ENCODE measurements at places on chromosomes 6 and 20. TPM values are rescaled to one million over a fixed set of nuclear protein-coding genes. Genes with fewer than 3 reads are reported as not detected.

GRCh38 chr6:20686142-20686541 is 151.9 kb downstream of the CDKAL1 start:
- no peak for DNase-seq

DNA sequence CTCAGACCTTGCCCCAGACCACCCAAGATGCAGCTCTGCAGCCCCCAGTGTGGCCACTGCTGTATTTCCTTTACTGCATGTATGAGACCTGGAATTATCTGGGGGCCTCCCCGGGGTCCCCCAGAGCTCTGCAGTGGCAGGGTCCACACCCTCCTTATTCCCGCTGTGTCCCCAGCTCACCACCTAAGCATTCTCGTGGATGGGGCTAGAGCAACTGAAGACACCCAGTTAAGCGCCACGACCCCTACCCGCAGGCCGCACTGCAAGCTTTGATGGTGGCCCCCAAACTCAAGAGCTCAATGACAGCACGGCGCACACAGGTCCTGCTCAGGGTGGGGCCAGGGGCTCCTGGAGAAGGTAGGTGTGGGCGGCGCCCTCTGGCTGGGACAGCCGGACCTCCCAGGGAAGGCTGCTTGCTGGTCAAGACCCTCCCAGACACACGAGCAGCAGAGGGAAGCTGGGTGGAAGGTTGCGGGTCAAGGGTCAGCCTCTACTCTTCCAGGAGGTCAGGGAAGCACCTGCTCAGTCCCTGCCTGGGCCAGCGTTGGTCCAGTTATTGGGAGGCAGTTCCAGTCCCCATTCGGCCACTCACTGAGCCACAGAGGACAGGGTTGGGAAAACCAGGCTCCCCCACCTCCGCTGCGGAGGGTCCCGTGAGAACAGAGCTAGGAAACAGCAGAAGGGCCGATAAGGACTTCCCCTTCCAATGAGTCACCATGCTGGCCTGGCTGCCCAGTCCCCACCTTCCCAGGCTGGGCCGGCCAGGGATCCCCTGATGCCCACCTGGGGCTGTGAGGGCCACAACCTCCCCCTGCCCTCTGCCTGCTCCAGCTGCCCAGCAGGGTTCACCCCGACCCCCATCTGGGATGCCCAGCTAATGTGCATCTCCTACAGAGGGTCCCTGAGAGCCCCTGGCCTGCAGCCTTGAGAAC is 2.9 kb downstream of the LAMA5 start:
- no peak for DNase-seq

Gene PDYN
- polyA plus RNA-seq: 0.34 TPM

DNA sequence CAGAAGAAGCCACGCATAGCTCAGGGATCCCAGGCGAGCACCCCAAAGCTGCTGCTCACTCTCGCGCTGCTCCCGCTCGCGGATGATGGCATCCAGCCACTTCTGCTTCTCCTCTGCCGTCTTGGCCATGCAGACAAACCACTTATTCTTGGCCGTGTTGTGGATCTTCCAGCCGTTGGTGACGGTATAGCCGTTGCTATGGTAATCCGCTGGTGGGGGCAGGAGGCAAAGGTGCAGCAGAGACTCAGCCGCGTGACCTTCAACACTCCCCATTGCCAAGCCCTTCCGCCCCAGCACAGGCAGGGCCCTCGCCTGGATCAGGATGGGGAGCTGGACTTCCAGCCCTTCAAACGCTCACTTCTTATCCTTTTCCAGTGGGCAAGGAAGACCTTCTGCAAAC is 136.9 kb downstream of the PREX1 start:
- no peak for DNase-seq

DNA sequence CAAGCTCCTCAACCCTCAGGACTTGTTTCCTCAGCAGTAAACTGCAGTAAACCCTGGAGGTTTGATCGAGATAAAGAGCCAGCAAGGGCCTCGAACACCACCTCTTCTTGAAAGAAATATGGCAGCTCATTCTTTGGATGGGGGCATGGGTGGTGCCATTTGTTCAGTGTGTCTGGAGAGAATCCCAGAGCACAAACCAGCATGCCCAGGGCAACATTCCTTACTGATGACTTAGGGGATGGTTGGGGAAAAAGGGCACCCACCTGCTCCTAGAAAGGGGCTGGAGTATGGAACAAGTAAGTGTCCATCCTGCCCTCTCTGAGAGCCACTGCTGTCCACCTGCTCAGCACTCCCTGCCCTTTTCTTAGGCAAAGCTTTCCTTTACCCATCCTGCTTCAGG is 31.3 kb upstream of the ZFAND3 start:
- no peak for DNase-seq

DNA sequence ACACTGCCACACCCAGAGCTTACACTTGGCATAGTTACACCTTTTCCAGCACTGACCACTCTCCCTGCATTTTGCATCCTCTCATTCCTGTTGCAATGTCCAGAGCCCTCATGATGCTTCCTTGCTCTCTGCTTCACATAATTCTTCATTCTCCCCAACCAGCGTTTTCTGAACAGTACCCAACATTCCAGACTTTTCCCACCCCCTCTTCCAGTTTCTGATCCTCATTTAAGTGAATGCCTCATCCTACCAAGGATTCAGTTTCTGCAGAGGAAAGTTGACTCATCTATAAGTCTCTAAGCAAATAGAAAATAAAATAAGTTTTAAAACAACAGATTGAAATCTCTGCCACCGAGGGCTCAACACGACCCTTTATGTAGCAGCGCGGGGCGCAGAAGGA is 321.3 kb upstream of the TCF21 start:
- DNase-seq: no peak

- DNase-seq: no peak
These were observed 67.8 kb upstream of the RALGAPA2 start for GRCh38 chr20:20780127-20780824.

Gene GPLD1
- polyA plus RNA-seq: 4.7 TPM

- no peak for DNase-seq
These were observed 7.7 kb upstream of the HTR1B start for GRCh38 chr6:77470983-77471382.

DNA sequence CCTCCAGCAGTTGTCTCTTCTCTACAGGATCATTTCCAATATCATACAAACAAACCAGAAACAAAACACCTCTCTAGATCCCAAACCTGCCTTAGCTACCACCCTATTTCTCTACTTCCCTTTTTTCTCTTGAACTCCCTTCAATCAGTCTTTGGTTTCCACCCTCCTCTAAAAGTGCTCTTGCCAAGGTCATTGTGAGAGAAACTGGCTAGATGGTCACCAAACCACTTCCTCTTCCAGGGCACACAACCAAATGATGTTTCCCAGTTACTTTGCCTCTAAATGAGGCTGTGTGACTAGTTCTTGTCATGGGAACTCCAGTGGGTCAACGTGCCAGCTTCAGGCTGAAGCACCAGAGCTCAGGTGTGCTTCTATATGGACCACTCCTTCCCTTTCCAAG is 85.8 kb upstream of the ARMC2 start:
- no peak for DNase-seq

DNA sequence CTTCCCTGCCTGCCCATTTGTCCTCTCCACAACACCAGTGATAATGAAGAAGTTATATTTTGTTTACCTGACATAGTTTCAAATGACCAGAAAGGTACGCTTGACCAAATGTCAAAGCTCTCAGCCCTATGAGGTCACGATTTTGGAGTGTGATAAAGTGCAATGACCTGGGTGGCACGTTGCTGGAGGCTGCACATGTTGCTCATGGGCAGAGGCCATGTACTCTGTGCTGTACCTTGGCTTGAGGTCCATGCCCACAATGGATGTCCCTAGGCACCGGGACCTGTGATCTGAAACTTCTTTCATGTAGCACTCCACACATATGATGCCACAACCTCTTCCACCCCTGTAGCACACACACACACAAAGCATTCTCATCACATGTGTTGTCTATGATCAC is 164.0 kb upstream of the HEY2 start:
- DNase-seq: no peak

Gene ARMH2
- not detected for polyA plus RNA-seq

Gene NKAPL
- 2.3 TPM for polyA plus RNA-seq

DNA sequence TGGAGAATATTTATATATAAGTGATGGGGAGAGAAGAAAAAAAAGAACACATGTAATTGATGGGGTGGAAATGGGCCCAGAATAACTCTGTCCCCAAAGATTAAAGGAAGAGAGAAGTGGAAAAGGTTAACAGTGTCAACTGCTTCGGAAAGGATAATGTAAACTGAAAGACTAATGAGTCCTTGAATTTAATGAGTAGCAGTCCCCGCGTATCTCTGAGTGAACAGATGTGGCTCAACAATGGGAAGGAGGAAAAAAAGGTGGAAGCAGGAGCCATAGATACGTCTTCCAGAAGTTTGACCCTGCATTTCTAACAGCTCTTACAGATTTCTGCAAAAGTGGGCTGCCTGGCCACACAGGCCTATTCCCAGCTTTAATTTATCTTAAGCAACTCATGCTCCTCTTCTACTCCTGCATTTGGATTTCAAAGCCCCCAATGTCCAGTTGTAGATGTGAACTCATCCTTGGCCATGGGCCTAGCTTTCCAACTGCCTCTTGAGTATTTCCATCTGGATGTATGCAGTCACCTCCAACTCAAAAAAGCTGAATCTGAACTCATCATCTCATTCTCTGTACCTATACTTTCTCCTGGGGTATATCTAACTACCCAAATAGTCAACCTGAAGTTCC is 61.3 kb downstream of the DST start:
- no peak for DNase-seq

Gene MRAP2
- polyA plus RNA-seq: 3.2 TPM

Gene PLAGL2
- 24.9 TPM for polyA plus RNA-seq

Gene HLA-DRB1
- polyA plus RNA-seq: 53.1 TPM

DNA sequence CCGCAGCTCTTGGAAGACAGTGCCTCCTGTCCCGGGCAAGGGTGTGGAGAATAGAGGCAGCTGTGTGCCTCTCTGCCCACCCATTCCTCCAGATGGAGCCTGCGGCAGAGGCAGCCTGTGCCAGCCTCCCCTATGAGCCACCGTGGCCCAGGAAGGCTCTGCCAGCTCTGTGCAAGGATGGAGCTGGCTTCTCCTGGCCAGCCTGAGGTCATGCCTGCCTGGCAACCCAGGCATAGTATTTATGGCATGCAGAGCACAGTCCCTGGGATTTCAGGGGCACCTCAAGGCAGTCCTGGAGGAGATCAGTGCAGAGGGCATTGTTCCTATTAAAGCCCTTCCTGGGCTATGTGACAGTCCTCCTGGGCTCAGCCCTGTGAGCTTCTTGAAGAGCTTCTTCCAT is 1.5 kb downstream of the EPB41L1 start:
- DNase-seq: no peak

GRCh38 chr20:16279320-16279719 is 293.9 kb downstream of the KIF16B start:
- no peak for DNase-seq

DNA sequence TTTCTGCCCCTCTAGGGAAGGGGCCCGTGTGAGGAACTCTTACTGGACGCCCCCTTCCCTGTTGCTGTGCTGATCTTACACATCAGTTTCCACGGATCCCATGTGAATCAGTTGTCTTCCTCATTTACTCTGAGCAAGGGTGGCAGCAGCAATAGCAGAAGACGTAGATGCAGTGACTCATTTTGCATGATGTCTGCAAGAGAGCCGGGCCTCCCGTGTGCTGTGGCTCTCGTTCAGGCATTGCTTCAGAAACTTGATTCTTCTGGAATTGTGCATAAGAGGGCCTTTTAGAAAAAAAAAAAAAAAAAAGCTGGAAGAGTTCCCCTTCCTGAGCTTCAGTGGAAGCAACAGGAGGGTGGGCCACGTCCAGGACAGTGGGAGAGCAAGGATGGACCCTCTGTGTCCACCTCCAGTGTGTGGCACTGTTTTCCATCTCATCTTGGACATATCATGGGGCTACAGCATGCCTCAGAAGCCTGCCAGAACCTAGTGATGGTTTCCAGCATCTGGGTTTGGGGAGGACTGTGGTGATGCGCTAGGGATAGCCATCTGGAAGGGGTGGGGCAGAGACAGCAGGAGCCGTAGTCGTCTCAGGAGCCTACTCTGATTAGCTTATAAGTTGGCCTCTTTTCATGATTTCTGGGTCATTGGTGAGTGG is 62.1 kb downstream of the FOXO3 start:
- no peak for DNase-seq

DNA sequence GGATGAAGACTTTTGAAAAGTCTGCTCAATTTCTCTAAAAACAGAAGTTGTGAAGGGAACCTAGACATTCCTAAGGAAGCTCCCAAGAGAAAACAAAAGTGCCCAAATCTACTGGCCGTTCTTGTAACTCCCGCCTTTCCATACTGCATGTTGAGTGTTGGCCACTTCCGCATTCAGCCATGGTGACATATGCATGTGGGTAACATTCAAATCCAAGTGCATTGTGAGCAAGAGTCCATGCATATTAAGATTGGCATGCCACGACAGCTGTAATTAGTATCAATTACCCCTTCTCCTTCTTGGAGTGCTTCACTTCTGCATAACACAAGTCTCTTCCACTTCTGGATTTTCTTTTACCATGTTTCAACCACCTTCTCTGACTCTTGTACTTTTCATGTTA is 8.4 kb downstream of the SLC35D3 start:
- DNase-seq: no peak

DNA sequence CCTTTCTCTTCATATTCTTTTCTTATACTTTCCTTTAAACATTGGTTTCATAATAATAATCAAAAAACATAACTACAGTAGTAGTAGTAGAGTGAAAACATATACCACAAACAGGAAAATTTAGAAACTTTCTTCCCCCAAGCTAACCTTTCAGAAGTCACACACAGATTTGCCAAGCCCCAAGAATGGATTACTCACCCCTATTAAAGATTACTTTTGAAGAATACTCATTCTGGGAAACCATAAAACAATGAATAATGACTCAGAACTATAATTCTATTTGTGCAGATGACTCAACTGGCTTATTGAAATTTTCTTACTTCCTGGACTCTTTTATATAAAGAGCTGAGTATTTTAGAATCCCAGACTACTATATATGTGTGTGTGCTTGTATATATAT is 119.4 kb upstream of the GJE1 start:
- DNase-seq: no peak

GRCh38 chr6:30151580-30151979 is 9.4 kb downstream of the TRIM10 start:
- DNase-seq: no peak

Gene GRIK2
- 19.0 TPM for polyA plus RNA-seq

DNA sequence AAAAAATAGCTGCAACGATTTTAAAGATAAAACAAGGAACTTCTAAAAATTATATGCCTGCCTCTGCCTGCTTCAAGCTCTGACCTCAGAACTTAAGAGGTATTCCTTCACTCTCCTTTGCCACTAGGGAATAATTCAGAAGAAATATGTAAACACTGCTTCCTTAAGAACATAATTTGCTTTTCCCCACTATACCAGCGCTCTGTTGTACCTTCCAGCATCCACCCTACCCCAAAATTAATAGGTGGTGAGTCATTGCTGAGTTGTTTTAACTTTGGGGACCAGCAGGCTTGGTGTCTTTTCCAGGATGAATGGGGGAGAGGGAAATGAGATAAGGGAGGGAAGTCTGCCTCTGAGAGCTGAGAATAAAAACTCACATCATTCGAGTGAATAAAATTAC is 107.7 kb upstream of the ATXN1 start:
- DNase-seq: no peak

Gene TP53TG5
- 3.0 TPM for polyA plus RNA-seq

DNA sequence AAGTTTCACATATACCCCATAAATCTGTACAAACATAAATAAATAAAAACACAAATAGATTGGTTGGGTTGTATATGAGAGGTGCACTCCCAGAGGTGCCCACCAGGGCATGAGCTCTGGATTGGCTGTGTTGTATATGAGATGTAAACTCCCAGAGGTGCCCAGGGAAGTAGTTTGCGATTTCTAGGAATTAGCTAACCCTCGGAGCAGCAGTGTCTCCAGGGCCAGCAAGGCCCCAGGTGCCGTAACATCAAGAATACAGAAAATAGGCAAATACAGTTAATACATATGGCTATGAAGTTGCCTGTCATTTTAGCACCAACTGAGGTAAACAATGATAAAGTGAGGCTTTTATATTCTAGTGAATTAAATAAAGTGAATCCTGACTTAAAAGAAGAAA is 5.4 kb upstream of the GINM1 start:
- no peak for DNase-seq
